ENCODE measurements at places on chromosomes 1 and 21.

DNA sequence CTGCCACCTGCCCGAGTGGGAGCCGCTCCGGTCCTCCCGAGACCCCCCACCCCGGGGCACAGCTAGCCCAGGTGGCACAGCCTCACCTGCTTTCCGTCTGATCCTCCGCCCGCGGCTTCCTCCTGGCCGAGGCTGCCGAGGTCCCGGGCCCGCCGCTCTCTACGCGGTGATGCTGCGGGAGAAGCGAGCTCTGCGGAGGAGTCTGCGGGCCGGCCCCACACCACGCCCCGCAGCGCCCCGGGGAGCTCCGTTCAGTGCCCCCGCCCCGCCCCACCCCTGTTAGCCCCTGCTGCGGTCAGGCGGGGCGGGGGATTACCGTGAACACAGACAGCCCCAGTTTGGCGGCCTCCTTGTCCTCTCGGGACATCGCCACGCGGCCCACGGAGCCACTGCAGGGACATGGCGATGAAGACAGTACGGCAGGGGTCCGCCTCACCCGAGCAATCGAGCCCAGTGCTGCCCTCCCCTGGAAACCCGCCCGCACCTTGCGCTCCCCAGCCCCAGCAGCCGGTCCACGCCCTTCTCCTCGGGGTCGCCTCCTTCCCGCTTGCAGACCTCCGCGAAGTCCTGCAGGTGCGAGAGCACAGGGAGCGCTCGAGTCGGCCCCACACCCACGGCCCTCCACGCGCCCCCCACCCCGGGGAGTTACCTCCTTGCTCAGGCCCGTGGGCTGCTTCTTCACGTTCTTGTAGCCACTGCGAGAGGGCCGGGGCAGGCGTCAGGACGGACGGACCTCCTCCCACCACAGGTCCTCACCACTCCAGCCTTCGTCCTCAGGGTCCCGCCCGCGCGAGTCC, 933 bp downstream of the C1orf35 start:
- DNase-seq = peak; percentile 45

DNA sequence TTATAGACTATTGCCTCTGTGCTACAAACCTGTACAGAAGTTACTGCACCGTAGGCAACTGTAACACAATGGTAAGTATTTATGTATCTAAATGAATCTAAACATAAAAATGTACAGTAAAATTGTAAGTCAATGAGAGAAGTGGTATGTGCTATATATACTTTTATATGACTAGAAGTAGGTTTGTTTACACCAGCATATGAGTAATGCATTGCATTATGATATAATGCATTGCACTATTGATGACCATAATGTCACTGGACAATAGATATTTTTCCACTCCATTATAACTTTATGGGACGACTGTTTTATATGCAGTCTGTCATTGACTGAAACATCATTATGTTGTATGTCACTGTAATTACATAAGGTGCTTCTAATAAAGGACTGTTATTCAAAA, 340.3 kb upstream of the SNX7 start:
- no peak for DNase-seq

DNA sequence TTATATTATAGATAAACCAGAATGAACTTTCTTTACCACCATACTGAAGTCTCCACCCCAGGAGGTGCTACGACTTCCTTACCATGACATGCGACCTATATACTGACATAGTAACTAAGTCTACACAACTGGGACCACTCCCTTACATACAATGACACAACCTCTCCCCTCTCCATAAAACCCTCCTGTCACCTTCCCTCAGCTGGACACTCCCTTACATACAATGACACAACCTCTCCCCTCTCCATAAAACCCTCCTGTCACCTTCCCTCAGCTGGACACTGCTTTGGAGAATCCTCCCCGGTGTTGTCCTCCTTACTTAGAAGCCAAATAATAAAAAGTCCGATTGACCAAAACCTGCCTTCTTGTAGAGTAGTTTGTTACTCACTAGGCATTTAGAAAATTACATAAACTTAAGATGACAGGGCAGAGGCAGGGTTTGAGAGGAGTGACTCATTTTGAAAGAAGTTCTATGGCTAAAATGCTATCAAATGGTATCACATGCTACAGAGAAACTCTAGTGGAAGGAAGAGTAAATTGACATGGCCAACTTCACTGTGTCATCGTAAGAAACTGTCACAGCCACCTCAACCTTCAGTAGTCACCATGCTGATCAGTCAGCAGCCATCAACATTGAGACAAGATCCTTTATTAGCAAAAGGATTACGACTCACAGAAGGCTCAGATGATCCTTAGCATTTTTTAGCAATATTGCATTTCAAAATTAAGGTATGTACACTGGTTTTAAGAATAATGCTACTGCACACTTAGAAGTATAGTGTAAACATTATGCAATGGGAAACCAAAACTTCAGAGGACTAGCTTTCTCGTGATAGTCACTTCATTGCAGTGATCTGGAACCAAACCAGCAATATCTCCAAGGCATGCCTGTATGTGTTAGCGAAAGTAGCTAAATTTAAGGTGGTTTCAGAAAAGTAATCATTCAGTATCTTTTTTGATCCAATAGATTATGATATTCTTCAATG, 56.4 kb downstream of the AHCTF1 start:
- peak; percentile 7 for DNase-seq

GRCh38 chr1:69256036-69256435, 311.7 kb upstream of the LRRC7 start:
- no peak for DNase-seq

DNA sequence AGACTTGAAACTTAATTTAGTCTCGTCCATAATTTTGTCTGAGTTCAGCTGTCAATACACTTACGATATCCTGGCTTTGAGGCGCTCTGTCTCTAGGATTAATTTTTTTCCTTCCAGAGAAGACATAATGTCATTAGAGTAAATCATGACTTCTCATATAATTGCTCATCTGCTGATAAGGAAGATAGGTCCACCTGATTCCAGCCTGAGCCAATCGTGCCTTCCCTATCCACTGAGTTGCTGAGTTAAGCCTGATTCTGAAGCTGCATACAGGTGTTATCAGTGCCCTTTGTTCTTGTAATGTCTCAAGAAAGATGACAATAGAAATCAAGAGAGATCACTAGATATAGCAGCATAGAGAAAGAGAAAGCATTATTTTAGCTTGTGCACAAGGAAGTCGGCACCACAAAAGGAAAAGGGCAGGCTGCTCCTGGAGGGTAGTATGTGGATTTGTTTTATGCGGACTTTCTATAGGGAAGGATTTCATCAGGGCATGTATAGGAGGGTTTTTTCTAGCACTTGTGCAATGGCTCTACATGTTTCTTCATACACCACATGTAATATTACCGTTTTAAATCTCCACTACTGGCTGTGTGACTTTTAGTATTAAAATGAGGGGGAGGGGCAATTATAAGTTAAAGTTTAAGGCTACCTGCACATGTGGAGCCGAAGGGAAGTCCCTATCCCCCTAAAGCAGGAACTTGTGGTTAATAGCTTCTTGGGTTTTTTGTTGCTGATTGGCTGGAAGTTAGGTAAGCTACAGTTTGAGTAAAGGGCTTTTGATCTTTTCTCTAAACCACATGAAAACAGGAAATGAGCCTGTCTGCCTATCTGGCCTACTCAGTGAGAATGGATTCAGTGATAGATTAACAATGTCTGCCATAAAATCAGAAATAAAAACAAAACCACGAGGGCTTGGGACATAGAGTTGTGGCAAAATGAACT, 133.4 kb downstream of the PLPPR5 start:
- no peak for DNase-seq

- peak; percentile 56 for DNase-seq
These were observed 19.2 kb downstream of the SLC19A2 start for GRCh38 chr1:169466259-169467230.

DNA sequence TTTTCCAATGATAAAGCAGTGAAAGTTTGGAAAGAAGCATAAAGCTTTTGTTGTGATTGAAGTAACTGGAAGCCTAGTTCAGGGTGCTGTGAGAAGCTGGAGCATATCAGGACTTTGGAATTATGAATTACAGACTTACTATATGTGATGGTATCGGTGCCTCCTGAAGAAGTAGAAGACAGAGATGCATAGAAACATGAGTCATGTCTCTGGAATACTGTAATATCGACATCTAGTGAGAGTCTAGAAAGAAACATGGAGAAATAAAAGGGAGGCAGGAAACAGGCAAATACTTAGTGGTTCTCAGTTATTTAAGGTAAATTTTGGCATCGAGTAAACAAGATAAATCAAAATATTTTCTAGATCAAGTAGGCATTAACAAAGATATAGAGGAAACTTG, 103.0 kb downstream of the CAMTA1 start:
- DNase-seq = no peak

DNA sequence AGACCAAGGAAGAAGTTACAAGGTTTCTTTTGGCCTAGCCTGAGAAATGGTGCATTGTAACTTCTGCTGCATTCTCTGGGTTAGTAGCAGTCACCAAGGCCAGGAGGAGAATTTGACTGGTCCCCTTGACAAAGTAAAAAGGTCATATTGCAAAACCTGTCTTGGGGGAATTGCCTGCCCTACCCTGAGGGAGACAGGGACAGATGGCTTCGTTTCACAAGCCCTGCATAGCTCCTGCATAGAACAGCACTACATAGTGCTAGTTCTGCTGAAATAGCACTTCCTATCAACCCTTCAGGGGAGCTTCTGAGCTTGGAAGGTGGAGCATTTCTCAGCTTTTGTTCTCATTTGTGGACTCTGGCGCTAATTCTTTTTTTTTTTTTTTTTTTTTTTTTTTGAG, 20.4 kb upstream of the AK2 start:
- no peak for DNase-seq

DNA sequence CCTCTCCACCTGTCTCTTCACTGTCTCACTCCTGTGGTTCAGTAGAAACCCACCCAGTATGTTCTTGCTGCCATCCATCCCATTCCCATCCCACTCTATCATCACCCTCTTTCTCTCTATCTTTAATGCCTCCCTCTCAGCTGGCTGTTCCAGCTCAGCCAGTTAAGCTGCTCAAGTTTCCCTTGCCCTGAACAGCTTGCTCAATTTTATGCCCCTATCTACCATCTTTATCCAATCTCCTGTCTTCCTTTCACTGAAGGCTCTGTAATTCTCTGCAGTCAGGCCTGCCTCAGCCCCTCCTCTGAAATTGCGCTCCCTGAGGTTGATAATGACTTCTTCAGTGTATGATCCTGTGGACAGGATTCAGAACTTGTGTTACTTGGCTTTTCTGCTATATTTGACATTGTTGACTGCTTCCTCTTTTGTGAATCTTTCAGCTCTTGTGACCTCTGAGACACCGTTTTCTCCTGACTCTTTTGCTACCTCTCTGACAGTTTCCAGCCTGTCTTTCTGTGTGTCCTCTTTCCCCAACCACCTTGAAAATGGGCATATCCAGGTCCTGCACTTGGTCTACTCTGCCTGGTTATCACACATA, 13.9 kb upstream of the BCAR3 start:
- no peak for DNase-seq

GRCh38 chr1:235843461-235843961, 23.2 kb downstream of the LYST start:
- peak; percentile 37 for DNase-seq

DNA sequence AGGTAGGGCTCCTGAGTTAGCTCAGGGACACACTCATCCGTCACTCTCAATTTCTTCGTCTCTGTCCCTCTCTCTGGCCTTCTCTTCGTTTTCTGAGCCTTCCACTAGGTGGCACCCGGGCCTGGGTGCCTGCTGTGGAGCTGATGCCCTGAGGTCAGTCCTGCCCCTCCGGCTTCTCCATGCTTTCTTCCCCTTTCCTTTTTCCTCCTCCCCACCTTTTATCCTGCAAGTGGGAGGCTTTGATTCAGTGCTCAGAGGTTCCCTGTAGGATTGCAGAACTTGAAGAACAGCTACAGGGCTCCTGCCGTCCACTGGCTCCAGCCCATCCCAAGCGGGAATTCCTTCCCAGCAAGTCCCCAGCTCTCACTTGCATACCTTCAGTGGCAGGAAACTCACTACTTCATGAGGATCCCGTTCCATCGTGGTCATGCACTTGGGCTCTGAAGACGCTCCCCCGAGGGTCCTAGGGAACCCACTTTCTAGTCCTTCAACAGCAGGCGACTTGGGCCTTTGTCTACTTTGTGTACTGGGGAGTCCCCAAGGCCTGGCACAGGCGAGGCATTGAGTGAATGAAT, 45.6 kb downstream of the SRRM1 start:
- peak; percentile 86 for DNase-seq

- no peak for DNase-seq
These were observed 5.1 kb upstream of the NES start for GRCh38 chr1:156682166-156682890.

DNA sequence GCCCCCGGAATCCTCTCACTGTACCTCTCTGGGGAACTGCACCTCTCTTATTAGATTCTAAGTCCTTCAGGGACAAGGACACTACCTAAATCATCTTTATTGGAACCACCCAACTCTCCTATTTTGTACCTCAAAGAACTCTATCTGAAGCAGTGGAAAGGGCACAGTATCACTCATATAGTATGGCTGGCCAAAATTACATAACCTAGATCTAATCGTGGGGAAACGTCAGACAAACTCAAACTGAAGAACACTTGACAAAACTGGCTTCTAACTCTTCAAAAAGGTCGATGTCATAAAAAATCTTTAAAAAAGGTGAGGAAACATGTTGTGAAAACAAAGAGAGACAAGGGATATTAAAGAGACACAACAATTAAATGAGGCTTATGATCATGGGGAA, 210.0 kb downstream of the SLC45A1 start:
- DNase-seq = no peak
